NCI-H187 (cell line): ENCODE measurements at places on chromosomes 3 and 15.

DNA sequence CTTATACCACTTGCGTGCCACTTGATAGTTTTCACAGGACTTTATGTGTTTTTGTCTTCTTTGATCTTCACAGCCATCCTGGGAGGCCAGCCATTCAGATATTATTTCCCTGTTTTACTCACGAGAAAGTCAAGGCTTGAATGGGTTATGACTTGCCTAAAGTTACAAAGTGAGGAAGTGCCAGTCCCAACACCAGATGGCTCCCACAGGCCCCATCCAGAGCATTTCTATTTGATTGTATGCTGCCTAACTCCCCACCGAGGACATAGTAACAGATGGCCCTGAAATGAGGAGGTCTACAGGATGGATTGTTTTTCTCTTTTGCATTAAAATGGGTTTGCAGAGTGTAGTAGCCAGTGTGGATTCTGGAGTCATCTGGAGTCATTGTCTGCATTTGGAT is 74.5 kb downstream of the SPTSSB start:
- DNase-seq = no peak

DNA sequence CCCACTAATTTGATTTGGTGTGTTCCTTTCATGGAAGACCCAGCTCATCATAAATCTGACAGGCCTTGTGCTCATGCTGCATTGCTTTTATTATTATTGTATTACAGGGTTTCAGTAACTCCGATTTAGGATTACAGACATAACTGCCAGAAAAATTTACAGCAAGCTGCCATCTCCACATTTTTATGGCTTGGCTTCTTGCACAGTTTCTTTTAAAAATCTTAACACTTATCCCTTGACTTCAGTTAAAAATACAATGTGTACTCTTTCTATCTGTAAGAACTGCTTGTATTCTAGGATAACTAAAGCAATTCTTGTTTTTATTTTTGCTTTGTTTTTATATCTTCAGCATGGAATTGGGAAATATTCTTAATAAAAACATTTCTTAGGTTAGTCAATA is 612.2 kb downstream of the DIPK2A start:
- no peak for DNase-seq

DNA sequence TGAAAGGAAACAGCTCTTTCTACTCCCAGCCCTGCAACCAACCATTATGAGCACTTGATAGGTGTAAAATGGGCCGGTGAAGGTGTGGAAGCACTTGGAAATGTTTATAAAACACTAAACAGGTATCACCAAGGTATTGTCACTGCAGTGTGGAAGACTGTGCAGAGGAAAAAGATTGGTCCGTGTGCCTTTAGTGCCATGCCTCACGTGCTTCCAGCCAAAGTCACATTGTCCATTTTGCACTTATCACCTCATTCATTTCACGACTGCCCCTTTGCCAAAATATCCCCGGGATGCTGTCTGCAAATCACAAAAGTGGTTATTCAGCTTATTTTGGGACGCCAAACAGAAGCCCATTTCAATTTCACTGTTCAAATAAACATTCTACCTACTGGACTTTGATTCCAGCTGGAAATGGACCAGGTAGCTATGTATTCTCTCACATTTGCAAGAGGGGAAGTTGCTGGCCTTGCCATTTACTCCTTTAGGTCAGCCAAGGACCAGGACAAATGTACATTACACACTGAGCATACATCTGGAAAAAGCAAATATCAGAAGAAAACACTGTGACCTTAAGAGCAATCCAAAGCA is 58.4 kb downstream of the ARRDC4 start:
- DNase-seq = no peak

- no peak for DNase-seq
Measured at GRCh38 chr3:59992578-59992977, 942.8 kb upstream of the CFAP20DC start.

GRCh38 chr3:29481249-29481648 is 200.4 kb downstream of the RBMS3 start:
- DNase-seq = no peak

GRCh38 chr15:52653431-52653964 is 25.7 kb downstream of the ATOSA start:
- no peak for DNase-seq

GRCh38 chr3:168325684-168326083 is 230.0 kb upstream of the GOLIM4 start:
- no peak for DNase-seq

- DNase-seq = no peak
Measured at GRCh38 chr3:127161236-127161635, 31.7 kb upstream of the PRR23E start.

DNA sequence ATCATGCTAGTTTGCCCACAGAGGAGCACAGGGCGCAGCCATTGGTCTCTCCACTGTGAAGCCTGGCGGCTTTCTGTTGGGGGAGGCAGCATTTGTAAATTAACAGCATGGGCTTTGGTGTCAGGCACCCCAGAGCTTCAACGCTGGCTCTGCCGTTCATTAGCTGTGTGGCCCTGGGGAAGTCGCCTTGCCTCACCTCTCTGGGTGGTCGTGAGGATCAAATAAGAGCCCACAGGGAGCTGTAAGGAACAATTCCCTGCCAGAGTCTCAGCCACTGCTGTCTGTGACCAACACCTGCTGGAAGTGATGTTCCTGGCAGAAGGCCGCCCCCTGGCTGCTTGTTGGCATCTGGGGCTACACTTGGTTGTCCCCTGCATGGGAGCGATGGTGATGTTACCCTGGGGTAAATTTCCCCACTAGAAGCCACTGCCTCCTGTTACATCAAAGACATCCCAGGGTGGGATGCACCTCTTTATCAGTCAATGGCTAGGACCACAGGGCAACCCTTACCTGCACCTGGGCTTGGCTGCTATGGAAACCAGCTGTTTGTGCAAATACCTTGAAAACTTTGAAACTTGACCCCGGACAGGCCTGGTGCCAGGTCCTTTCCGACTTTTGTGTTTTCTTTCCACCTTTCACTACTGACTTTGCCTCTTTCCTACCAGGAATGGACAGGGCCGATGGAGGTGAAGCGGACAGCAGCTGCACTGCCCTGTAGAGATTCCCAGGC is 36.9 kb downstream of the DNASE1L3 start:
- DNase-seq = no peak
